Activated CD4-positive, alpha-beta T cell treated with anti-CD3 and anti-CD28 coated beads, Interleukin-2, amount 50 U/mL, for 4 hours (primary cell): ENCODE measurements at places on chromosomes 12 and 14.

GRCh38 chr12:3304436-3305165 lies 186.4 kb upstream of the PRMT8 start:
- no peak for DNase-seq

GRCh38 chr12:4278329-4279197 lies 5.0 kb downstream of the CCND2 start:
- DNase-seq, result no peak

DNA sequence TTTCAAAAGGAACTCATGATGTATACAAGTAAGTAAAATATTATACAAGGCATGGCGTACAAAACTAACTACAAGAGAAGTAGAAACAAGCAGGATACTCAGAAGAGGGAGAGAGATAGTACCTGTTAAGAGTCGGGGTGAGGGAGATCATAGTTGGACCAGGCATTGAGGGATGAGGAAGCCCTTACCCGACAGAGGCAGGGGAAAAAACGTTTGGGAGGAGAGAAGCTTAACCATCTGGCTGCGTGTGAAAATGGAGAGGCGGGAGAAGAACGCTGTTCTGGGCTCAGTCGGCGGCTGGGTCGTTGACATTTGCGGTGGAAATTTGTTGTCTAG lies 575 bp upstream of the FMNL3 start:
- no peak for DNase-seq

GRCh38 chr12:128823216-128823915 lies 392 bp downstream of the SLC15A4 start:
- no peak for DNase-seq

DNA sequence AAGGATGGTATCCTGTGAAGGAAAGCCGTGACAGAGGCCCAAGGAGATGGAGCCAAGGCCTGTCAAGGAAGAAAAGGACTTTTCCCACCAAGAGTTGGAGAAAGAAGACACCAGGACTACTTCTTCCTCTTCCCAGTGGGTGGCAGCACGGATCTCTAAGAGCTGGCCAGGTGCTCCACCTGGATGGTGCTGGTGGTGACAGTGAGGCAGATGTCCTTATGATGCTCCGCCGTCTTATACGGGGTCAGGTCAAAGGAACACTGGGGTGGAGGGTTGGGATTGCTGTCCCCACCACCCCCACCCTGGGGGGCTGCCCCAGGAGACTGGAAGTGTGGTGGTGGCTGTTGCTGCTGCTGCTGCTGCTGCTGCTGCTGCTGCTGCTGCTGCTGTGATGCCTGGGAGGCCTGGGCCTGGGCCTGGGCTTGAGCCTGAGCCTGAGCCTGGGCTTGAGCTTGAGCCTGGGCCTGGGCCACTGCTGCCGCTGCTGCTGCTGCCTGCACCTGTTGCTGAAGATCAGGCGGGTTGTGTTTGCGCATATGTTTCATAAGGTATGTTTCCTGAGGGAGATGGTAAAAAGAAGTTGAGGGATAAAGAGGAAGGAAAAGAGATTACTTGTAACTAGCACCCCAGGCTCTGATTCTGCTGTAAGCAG lies 4.8 kb upstream of the ING4 start:
- DNase-seq, result no peak

DNA sequence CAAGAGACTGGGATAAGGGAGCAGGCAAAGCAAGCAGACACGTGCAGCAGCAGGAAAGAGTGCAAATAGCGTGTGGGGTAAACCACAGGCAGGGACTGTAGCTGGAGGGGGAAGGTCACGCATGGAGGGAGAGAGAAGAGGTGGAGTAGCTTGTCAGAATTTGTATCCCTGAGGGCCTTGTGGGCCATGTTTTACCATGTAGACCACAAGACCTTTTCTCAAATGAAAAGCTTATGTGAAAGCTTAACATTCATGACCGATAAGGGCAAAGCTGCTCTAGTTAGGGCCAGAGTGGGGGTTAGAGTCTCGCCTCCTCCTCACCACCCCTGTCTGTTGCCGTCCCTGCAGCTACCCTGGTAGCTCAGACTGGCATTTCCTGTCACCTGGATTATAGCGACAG lies 152.9 kb upstream of the E2F7 start:
- DNase-seq, result no peak
